ENCODE measurements at places on chromosomes 11 and 22.

- DNase-seq, result no peak
- H3K4me3 ChIP-seq, result no peak overlapping the region
- no peaks in the 10 kb centered on the region for H3K27me3 ChIP-seq
- H3K27ac ChIP-seq, result no peak overlapping the region
- H3K4me1 ChIP-seq, result no peaks in the 10 kb centered on the region
- H3K36me3 ChIP-seq, result no peaks in the 10 kb centered on the region
These were observed 224.6 kb upstream of the PLET1 start for GRCh38 chr11:112485280-112485679.

GRCh38 chr22:44032126-44032730 lies 8.1 kb downstream of the PARVB start:
- H3K27me3 ChIP-seq, result no peaks in the 10 kb centered on the region
- no peak for DNase-seq
- no peak overlapping the region for H3K27ac ChIP-seq
- no peaks in the 10 kb centered on the region for H3K36me3 ChIP-seq
- no peaks in the 10 kb centered on the region for H3K4me1 ChIP-seq

DNA sequence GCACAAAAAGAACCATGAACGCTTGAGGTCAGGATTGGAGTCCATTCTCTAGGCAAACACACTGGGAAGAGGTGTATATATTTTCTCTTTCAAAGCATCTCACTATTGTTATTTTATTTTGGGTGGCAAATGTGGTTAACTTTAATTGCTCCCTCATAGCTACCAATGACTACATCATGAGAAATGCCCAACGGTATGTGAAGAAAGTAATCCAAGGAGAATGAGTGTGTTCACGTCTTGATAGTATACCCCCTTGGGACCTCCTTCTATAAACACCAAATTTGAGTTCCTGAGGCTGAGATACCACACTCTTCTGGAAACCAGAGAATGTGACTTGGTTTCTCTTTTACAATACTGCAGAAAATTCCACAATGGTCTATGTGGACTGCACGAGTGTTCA lies 15.8 kb downstream of the OR8D1 start:
- no peak overlapping the region for H3K27ac ChIP-seq
- H3K4me1 ChIP-seq, result no peaks in the 10 kb centered on the region
- no peak overlapping the region for H3K4me3 ChIP-seq
- no peaks in the 10 kb centered on the region for H3K27me3 ChIP-seq

DNA sequence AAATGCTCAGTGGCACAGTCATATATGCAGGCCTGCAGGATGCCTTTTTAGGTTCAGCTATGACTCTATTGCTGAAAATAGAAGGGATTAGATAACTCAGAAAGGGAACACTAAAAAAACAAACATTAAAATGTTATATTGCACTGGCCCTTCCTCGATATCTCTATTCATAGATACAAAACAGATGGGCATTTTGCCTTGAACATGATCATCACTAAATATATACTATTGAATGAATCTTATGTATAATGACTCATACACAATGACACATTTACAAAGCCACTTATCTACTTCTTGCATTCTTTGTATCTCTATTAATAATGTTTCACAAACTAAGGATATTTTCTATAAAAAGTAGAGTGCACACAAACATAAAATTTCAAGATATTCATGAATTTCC lies 2352.8 kb upstream of the RAG2 start:
- DNase-seq, result no peak
- no peaks in the 10 kb centered on the region for H3K27me3 ChIP-seq
- no peak overlapping the region for H3K27ac ChIP-seq
- no peaks in the 10 kb centered on the region for H3K36me3 ChIP-seq

GRCh38 chr22:28142361-28142961 lies 223.4 kb upstream of the PITPNB start:
- no peaks in the 10 kb centered on the region for H3K36me3 ChIP-seq
- no peak overlapping the region for H3K4me3 ChIP-seq
- no peaks in the 10 kb centered on the region for H3K27me3 ChIP-seq
- DNase-seq, result no peak

- H3K4me1 ChIP-seq, result peaks cover 15% of the 10 kb centered on the region
- H3K36me3 ChIP-seq, result peaks cover 2% of the 10 kb centered on the region
- DNase-seq, result no peak
- H3K4me3 ChIP-seq, result no peak overlapping the region
- no peak overlapping the region for H3K27ac ChIP-seq
- peaks cover 6% of the 10 kb centered on the region for H3K27me3 ChIP-seq
These were observed 1.3 kb upstream of the FAM118A start for GRCh38 chr22:45308391-45308956.

- H3K27ac ChIP-seq, result no peak overlapping the region
- no peak overlapping the region for H3K4me3 ChIP-seq
These were observed 15.4 kb upstream of the DDX6 start for GRCh38 chr11:118806400-118806799.

GRCh38 chr11:32015427-32015826 lies 75.4 kb upstream of the RCN1 start:
- no peaks in the 10 kb centered on the region for H3K27me3 ChIP-seq
- no peaks in the 10 kb centered on the region for H3K36me3 ChIP-seq
- DNase-seq, result no peak
- H3K4me3 ChIP-seq, result no peak overlapping the region
- H3K27ac ChIP-seq, result no peak overlapping the region

- H3K36me3 ChIP-seq, result no peaks in the 10 kb centered on the region
- H3K27ac ChIP-seq, result no peak overlapping the region
- DNase-seq, result no peak
These were observed 181.8 kb downstream of the BARX2 start for GRCh38 chr11:129557421-129557820.

DNA sequence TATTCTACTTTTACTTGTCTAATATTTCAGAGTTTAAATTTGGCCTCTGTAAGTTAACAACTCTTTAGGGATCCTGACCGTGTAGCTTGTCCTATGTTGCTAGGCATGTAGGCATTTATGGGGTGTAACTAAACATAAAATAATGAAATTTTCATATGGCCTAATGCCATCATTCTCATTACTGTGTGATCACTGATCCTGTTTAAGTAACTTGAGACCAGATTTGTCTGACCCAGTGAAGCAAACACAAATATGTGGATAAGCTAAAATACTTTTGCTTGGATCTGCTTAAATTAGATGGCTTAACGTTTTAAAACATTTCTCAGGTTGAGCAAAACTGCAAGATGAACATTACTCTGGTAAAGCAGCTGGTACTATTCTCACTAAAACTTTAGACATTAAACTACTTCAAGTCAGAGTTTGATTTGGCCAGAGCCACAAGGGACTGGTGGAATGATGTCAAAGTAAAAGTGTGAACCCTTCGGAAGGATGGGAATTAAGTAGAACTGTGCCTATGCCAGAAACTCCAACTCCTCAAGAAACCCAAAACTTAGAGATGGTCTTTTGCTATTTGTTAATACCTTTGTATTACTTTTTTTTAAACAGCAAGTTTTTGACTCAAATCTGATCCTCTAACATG lies 12.5 kb downstream of the QSER1 start:
- peaks cover 64% of the 10 kb centered on the region for H3K36me3 ChIP-seq
- no peak overlapping the region for H3K4me3 ChIP-seq
- DNase-seq, result no peak
- no peaks in the 10 kb centered on the region for H3K27me3 ChIP-seq

DNA sequence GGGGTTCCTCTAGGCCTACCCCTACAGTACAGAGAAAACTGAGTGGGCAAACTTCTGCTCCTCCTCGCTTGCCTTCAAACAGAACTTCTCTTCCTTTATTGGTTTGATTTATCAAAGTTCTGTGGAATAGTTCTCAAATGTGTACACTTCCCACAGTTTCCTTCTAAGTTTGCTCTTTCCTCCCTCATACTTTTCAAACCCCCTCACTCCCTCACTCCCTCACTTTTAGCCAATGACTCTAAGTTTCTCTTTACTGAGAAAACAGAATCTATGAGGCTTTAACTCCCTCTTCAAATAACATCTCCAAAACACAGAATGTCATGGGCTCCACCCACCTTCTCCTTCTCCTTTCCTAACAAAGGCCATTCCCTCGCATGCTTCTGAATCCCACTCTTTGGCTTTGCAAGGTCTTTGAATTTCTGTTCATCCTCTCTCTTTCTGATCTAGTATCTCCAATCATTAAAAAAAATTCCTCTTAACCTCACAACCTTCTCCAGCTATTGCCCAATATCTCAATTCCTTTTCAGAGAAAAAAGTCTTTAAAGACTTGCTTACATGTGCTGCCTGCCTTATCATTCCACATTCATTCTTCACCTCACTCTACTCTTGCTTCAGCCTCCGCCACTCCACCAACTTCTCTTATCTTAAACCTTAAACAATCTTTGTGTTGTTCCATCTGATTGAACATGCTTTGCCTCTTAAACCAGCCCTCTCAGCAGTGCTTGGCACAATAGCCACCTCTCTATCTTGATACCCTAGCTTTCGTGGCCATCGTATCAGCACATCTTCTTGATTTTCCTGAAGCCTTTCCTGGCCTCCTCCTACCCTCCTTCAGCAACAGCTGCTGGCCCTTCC lies 57.2 kb downstream of the DDI1 start:
- DNase-seq, result no peak
- no peaks in the 10 kb centered on the region for H3K4me1 ChIP-seq
- H3K4me3 ChIP-seq, result no peak overlapping the region

- H3K27ac ChIP-seq, result no peak overlapping the region
- no peaks in the 10 kb centered on the region for H3K4me1 ChIP-seq
- no peak for DNase-seq
- H3K4me3 ChIP-seq, result no peak overlapping the region
These were observed 662.2 kb upstream of the CNTN5 start for GRCh38 chr11:98358551-98358950.

GRCh38 chr22:42855721-42856120 lies 1.4 kb downstream of the ARFGAP3 start:
- H3K4me3 ChIP-seq, result peak overlapping the region; percentile 62
- no peaks in the 10 kb centered on the region for H3K4me1 ChIP-seq
- H3K36me3 ChIP-seq, result peaks cover 12% of the 10 kb centered on the region

GRCh38 chr11:26062660-26063059 lies 269.3 kb upstream of the ANO3 start:
- H3K4me1 ChIP-seq, result no peaks in the 10 kb centered on the region
- H3K27me3 ChIP-seq, result no peaks in the 10 kb centered on the region
- no peak for DNase-seq

DNA sequence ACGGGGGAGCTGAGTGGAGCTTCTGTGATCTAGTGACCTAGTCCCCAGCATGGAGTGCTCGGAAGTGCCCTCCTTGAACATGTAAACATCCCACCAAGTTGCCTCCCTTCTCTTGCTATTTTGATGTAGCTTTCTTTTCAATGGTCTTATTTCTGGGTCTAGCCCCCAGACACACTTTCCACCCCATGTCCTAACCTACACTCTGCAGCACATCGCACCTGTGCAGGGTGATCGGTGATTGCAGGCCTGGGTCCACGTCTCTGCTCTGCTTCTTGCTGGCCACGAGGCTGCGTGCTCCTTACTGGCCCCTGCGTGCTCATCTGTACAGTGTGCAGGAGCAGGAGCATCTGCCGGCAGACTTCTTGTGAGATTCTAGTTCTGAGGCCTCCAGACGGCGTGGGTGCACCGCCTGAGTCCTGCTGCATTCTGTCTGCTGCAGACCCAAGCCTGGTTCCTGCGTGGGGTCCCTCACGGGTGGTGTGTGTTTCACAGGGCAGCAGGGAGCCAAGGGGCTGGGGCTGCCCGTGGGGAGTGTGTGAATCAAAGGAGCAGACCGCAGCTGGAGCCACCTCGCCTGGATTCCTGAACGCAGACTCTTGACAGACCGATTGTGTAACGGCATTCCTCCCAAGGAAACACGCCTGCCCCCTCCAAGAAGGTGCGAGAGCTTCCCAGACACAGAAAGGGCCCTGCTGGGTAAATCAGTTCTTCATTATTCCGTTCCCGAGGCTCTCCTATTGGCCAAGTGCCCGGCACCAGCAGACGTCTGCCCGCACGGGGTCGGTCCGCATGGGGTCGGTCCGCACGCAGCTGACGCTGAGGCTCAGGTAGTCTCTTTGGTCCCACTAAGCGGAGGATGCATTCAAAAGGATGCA lies 44.4 kb upstream of the MYEOV start:
- no peaks in the 10 kb centered on the region for H3K27me3 ChIP-seq
- H3K36me3 ChIP-seq, result no peaks in the 10 kb centered on the region
- no peak for DNase-seq
- H3K27ac ChIP-seq, result no peak overlapping the region
- H3K4me3 ChIP-seq, result no peak overlapping the region

GRCh38 chr11:28598531-28598930 lies 490.3 kb downstream of the METTL15 start:
- no peaks in the 10 kb centered on the region for H3K27me3 ChIP-seq
- H3K4me3 ChIP-seq, result no peak overlapping the region
- no peaks in the 10 kb centered on the region for H3K36me3 ChIP-seq
- H3K27ac ChIP-seq, result no peak overlapping the region
- H3K4me1 ChIP-seq, result no peaks in the 10 kb centered on the region

DNA sequence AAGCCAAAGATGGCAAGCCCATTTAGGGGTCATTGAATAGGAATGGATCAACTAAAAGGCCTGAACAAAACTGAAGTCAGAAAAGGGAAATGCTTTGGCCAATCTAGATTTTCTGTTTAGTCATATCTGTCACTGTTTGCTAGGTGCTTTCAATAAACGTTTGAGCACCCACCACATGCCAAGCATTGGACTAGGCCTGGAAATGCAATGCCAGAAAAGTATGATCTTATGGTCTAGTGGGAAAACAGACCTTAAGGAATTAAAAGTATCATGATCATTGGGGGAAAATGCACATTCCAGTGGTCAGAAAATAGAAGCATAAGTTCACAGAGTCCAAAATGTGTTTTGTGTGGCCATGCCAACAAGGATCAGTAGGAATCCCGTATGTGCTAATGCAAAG lies 76.8 kb upstream of the BIRC3 start:
- DNase-seq, result no peak
- no peak overlapping the region for H3K27ac ChIP-seq
- peaks cover 2% of the 10 kb centered on the region for H3K4me1 ChIP-seq
- no peaks in the 10 kb centered on the region for H3K36me3 ChIP-seq
- H3K4me3 ChIP-seq, result no peak overlapping the region

DNA sequence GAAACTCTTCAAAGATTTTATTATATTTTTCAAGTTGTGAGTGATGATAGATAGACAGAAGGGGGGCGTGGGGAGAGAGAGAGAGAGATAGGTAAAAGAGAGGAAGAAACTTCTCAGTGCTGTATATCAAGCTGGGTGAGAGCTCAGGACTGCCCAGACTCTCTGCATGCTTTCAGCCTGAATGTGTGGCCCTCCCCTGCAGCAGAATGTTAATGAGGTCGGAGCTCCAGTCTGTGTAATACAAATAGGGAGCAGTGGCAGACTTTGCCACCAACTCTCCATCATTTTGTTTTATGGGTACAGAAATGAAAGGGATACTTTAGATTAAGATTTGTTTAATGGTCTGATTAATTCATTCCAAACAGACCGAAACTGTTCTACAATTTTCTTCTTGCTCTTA lies 752.8 kb downstream of the OPCML start:
- H3K4me1 ChIP-seq, result peaks cover 7% of the 10 kb centered on the region
- no peak overlapping the region for H3K27ac ChIP-seq
- no peaks in the 10 kb centered on the region for H3K36me3 ChIP-seq
- H3K4me3 ChIP-seq, result no peak overlapping the region

DNA sequence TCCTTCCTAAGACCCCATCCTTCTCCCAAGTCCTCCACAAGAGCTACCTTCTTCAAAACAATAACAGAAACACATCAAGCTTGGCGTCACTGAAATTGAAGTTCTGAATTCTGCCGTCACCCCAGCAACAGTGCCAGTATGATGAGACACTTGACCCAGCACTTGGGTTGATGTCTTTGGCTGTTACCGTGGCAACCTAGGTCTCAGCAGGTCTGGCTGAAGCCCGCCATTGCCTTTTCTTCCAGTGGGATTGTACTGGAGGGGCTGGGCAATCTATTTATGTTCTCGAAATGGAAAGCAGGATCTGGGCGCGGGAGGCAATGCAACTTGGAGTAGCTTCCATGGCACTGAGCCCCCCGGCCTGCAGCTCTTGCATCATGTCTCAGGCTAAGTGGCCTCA lies 23.8 kb downstream of the NPTXR start:
- no peak overlapping the region for H3K4me3 ChIP-seq
- no peak overlapping the region for H3K27ac ChIP-seq
- no peak for DNase-seq
- no peaks in the 10 kb centered on the region for H3K36me3 ChIP-seq
- peaks cover 12% of the 10 kb centered on the region for H3K27me3 ChIP-seq
- H3K4me1 ChIP-seq, result no peaks in the 10 kb centered on the region
